ENCODE measurements at places on chromosomes 12 and 14. TPM values are rescaled to one million over a fixed set of nuclear protein-coding genes. Genes with fewer than 3 reads are reported as not detected.

DNA sequence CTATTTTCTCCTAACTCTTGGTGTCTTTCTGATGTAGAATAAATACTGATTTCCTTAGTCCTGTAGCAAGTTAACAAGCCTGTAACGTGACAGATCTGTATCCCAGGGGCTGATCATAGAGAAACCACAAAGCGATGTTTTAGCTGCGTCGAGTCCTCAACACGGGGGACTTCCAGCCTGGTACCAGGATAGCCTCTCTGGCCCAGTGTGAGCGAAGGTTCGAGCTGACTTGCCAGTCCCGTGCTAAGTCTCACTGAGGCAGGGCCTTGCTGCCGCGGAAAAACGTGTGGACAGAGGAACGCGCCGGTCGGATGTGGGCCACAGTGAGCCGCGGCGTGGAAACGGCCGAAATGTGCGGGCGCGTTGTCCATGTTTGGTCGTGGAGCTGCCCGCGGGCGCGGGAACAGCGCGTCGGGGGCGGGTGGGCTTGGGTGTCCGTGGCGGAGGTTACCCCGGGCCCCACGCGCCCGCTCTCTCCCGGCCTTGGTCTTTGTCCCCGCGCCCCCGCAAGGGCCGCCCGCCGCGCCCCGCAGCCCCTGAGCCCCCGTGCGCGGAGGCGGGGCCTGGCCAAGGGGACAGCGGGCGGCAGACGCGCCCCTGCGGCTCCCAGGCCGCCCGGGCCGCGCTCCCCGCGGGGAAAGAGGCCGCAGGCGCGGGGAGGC, 531 bp upstream of the EML1 start:
- no peak for DNase-seq

GRCh38 chr12:105936496-105936895, 202.3 kb downstream of the NUAK1 start:
- no peak for DNase-seq

GRCh38 chr14:72716476-72716875, 177.4 kb downstream of the DPF3 start:
- peak; percentile 52 for DNase-seq

KRT85 gene
- not detected for total RNA-seq

KRT75 gene
- not detected for total RNA-seq

- DNase-seq = no peak
Observed at GRCh38 chr14:33085799-33086198, 147.1 kb downstream of the NPAS3 start.

- DNase-seq = no peak
Observed at GRCh38 chr14:31207287-31207754, 272 bp downstream of the HECTD1 start.

TAS2R50 gene
- 1.2 TPM for total RNA-seq

CLMN gene
- 0.63 TPM for total RNA-seq

GRCh38 chr12:130044991-130045621, 117.2 kb upstream of the FZD10 start:
- no peak for DNase-seq

- no peak for DNase-seq
Observed at GRCh38 chr12:14290951-14291350, 74.5 kb upstream of the ATF7IP start.

PLEK2 gene
- 0.51 TPM for total RNA-seq

DNA sequence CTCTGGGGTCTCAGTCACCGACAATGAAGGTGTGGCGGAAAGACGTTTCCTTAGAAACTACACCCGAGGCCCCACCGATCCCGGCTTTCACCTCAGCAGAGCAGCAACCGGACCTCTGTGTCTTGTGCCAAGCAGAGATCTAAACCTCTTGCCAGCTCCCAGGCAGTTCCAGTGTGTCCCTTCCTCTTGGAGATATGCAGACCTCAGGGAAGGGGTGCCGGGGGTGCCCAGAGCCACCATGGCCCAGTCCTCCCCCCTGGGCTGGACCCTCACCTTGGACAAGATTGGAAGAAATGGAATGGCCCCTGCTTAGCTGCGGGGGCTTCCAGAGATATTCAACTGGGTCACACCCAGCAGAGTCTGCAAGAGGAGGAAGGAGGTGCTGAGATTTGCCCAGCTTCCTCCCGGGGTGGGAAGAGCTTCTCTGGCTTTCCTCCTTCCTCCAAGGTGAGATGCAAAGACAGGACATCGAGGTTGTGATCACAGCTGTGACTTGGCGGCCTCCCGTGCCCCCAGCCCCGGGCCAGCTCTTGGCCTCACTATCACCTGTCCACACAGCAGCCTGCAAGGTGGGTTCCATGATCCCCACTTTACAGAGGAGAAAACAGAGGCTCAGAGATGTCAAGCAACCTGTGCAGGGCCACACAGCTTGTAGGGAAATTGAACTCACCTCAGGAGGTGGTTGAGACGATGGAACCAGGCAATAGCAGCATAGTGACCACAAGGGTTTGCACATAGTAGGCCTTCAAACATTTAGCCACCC, 281.7 kb upstream of the RTL1 start:
- DNase-seq = no peak

TAMALIN gene
- 34.0 TPM for total RNA-seq

GRCh38 chr12:69888901-69889300, 63.9 kb downstream of the MYRFL start:
- no peak for DNase-seq

GRCh38 chr12:3560295-3560620, 69.3 kb downstream of the PRMT8 start:
- DNase-seq = no peak

AMN gene
- 0.13 TPM for total RNA-seq

GPR68 gene
- total RNA-seq = 0.90 TPM

TMPRSS12 gene
- not detected for total RNA-seq

RTL1 gene
- total RNA-seq = not detected

DNA sequence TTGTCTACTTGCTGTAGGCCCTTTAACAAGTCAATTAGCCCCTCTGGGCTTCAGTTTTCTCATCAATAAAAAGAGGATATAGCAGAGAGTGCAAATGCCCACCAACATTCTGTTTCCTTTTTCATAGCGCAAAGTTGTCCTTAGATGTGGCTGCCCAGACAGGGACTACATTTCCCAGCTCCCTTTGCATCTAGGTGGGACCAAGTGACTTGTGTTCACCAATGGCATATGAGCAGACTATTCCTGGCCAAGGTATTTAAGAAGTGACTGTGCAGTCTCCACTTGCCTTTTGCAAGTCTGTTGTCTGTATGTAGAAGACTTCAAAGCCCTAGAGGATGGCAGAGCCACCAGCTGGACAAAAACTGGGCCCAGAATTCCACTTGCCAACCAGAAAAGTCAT, 59.7 kb downstream of the DAO start:
- no peak for DNase-seq

RNF212B gene
- total RNA-seq = not detected

AICDA gene
- total RNA-seq = not detected

- DNase-seq = no peak
Observed at GRCh38 chr12:114851981-114852380, 168.0 kb upstream of the TBX3 start.

HRK gene
- not detected for total RNA-seq

DNA sequence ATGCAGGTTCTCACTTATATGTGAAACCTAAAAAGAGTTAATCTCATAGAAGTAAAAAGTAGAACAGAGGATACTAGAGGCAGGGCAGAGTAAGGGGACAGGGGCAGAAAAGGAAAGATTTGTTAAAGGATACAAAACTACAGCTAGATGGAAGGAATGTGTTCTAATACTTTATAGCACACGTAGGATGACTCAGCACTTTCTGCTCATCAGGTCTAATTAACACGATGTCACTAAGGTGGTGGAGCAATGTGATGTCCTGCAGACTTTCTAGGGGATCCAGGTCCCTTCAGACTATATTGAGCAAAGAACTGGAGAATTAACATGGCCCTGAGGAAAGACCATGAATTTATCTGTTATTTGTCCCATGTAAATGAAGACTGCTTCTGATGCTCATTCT, 80.8 kb upstream of the CMKLR1 start:
- no peak for DNase-seq

DNA sequence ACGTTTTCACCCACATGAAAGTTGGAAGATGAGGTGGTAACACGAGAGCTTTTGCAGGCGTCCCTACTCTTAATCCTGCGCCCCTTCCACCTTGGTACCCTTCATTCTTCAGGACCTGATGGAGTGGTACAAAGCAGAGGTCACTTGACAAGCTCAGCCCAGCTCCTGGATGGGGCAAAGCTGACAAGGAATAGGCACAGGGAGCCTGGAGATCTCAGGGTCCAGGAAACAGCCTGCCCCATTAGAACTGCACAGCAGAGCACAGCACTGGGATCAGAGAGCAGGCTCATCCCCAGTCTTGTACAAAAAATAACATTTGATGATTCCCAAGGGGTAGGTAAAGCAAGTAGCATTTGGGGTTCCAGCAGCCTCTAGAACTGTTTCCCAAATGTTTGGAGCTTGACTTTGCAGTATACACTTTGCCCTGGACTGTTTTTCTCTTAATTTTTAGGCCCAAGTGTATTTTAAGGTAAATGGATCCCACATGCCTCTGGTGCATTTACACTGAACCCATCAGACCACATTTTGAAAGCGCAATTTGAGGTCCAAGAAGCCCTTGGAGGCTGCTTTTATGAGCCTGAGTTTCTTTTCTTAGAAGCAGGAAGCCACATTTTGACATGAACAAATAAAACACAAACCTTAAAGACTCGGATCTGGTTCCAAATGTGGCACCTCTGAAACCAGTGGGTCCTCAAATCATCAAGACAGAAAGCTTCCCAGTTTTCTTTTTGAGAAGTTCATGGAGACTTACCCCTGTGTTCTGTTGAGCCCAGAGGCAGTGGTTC, 633 bp downstream of the TC2N start:
- DNase-seq = no peak

- no peak for DNase-seq
Observed at GRCh38 chr14:50003213-50004021, 110.5 kb downstream of the ARF6 start.

GUCY2C gene
- not detected for total RNA-seq

DNA sequence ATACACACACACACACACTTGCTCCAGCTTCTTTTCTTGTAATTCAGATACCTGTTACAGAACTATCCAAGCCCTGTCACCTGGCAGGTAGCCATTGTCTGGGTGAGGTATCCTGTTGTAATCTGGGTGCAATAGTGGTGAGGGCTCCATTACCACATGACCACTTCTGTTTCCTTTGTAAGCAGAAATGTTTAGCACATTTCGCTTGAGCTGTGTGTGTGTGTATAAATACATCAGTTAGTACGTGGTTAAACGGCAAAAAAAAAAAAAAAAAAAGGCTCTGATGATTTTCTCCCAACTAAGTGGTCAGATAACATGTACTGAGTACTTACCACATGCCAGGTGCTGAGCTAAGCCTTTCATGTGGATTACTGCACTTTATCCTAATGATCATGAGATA, 129.3 kb upstream of the SSTR1 start:
- DNase-seq = no peak

GLS2 gene
- total RNA-seq = 0.13 TPM

RAB5B gene
- 37.2 TPM for total RNA-seq

DNA sequence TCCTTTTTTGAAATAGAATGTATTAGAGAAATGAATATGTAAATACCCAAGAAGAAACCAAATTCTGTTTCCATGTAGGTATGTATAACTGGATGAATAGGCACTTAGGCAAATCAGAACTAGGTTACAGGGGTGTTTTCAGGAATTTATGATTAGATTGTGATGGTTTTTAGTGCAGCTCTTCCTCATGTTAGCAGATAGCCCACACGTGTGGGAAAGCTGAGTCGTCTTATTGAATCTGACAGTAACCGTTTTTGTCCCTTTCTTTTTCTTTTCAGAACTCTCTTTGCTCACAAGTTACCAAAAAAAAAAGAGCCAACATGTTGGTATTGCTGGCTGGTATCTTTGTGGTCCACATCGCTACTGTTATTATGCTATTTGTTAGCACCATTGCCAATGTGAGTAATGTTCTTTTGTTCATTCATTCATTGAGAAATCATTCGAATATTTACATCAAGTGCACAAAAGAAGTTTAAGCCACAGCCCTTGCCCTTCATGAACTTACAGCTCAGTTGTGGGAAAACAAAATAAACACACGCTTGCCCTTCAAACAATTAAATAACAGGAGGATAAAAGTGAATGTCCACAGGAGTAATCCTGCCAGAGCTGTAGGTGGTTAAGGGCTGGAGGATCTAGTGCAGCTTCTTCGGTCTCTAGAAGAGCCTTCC, 14.8 kb downstream of the EMP1 start:
- DNase-seq = peak; percentile 23

DNA sequence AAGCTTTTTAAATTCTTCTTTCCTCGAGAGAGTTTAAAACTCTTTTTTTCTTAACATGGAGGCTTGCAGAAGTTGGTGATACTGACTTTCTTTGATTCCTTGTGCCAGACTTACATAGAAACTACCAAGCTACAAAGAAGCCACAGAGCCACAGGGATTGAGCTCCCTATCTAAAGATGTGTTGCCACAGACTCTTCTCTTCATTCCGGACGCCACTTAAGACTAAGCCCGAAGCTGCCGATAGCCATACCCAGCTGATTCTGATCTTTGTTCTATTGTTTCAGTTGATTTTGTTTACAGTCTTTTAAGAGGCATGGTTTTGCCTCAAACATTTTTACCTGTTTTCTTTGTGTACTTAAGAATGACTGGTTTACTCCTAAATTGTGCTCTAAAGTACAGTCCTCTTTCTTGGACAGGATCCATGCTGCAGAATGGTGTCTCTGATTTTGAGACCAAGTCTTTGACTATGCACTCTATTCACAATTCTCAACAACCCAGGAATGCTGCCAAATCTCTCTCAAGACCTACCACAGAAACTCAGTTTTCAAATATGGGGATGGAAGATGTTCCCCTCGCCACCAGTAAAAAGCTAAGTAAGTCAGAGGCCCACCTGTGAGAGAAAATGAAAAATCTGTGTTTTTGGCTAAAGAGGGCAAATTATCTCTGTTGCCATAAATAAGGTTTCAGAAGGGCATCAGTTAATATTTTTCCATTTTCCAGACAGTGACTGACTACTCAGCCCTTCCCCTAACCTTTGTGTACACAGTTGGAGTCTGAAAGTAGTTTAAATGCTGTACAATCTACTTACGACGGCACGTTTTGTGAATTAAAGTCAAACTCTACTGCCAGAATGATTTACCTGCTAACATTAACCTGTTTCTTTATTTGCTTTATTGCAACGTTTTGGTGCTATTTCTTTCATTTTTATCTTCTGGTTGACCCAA, 42.1 kb upstream of the KCNH3 start:
- no peak for DNase-seq

- DNase-seq = no peak
Observed at GRCh38 chr12:52395761-52396434, 10.2 kb downstream of the KRT82 start.

PIWIL1 gene
- total RNA-seq = not detected

- no peak for DNase-seq
Observed at GRCh38 chr12:7123806-7124522, 4.7 kb downstream of the RBP5 start.

LRRK2 gene
- 0.13 TPM for total RNA-seq

- no peak for DNase-seq
Observed at GRCh38 chr12:109932878-109933503, 32.9 kb downstream of the TCHP start.

ARMH4 gene
- total RNA-seq = 1.4 TPM

GRCh38 chr12:107780298-107780697, 5.8 kb downstream of the ASCL4 start:
- no peak for DNase-seq

SPIC gene
- not detected for total RNA-seq
